Naive thymus-derived CD8-positive, alpha-beta T cell (primary cell): ENCODE measurements at places on chromosomes 12 and 14.
A peak's percentile ranks its signal among the peaks of the same experiment; 100 is the strongest.

DNA sequence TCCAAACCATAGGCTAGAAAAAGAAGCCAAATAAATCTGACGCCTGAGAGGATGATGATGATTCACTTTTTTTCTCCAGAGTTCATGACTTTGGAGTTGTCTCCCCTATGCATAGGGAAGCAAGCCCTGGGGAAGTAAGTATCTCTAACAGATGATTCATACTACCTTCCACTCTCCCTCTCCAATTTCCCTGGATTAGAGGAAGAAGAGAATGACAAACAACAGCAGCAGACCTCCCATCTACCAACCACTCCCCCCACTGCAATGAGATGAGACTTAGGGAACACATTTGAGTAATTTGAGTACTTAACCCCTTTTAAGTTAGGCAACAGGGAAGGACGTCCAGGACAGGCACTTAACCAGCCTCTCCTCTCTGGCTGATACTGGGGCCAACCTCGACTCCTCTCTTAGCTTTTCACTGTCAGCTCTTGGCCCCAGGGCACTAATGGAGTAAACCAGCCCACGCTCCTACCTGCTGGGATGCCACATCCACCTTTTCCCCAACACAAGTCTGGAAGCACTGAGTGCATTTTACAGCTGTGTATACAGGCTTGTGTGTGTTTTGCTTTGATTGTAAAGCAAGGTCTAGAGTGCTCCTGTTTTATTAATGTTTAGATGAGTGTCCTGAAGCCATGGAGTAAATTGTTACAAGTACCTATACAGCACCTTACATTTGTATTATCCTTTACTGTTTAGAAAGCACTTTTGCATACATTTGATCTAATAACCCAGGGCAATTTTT is 180.7 kb downstream of the PHLDA1 start:
- DNase-seq: no peak

- DNase-seq: no peak
Measured at GRCh38 chr14:55514819-55515490, 65.1 kb upstream of the KTN1 start.

- no peak for DNase-seq
Measured at GRCh38 chr12:27971121-27971489, 1.4 kb downstream of the PTHLH start.

- no peak for DNase-seq
Measured at GRCh38 chr14:60356386-60356785, 107.4 kb downstream of the PPM1A start.

- DNase-seq: no peak
Measured at GRCh38 chr12:102069707-102070106, 7.9 kb upstream of the WASHC3 start.

GRCh38 chr12:75634244-75635222 is 123.1 kb upstream of the KRR1 start:
- no peak for DNase-seq

GRCh38 chr12:102638777-102639176 is 158.4 kb upstream of the IGF1 start:
- DNase-seq: no peak

GRCh38 chr14:76218662-76219061 is 66.9 kb downstream of the GPATCH2L start:
- no peak for DNase-seq

- no peak for DNase-seq
Measured at GRCh38 chr14:38951451-38951850, 151.6 kb downstream of the SEC23A start.

- DNase-seq: no peak
Measured at GRCh38 chr12:96810477-96810876, 96.6 kb upstream of the NEDD1 start.

- no peak for DNase-seq
Measured at GRCh38 chr12:84814664-84815245, 97.8 kb downstream of the SLC6A15 start.

- DNase-seq: no peak
Measured at GRCh38 chr12:92008345-92008744, 137.3 kb downstream of the BTG1 start.

DNA sequence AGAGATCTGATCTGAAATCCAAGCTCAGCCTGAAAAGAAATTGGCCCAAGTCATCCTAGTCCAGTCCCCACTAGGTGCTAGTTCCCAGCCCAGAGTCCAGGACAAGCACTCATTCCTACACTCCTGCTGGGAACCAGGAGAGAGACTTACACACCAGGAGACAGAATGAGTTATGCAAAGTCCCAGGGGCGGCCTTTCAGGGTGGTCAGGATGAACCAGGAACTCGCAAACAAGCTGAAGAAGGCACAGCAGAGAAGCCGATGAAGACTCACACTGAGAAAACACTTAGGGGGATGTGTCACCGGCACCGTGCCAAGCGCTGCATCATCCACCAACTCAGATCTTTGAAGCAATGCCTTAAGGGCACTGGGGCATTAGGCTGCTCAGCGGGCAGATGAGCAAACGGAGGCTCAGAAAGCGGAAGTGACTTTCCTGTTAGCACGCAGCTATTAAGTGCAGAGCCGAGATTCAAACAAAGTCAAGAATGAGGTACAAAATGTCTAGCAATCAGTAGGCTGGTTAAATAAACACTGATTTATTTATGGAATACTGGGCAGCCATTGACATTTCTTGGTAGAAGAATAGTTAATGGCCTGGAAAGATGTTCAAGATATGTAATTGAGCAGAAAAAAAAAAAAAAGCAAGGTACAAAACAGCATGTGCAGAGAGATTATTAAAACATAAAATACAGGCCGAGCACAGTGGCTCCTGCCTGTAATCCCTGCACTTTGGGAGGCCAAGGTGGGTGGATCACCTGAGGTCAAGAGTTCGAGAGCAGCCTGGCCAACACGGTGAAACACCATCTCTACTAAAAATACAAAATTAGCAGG is 78.7 kb downstream of the LRRC74A start:
- peak; percentile 81 for DNase-seq

- no peak for DNase-seq
Measured at GRCh38 chr14:58677996-58678395, 40.2 kb downstream of the DACT1 start.

DNA sequence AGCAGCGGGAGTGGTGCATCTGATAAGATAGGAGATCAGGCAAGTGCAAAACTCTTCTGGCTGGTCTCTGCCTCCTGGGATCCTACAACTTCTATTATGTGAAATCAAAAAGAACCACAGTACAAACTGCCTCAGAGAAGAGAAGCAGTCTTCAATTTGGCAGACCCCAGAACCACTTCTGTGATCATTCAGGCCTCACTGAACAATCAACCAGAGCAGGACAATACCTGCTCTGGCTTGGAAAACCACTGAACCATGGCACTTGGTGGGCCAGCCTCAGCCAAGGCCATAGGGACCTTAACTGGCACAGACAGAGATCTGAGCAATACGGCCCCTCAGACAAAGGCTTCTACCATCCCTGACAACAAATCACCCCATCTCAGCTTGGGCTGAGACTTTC is 103.0 kb downstream of the NDUFA12 start:
- DNase-seq: no peak

GRCh38 chr12:54740882-54741281 is 92.7 kb upstream of the DCD start:
- DNase-seq: no peak

DNA sequence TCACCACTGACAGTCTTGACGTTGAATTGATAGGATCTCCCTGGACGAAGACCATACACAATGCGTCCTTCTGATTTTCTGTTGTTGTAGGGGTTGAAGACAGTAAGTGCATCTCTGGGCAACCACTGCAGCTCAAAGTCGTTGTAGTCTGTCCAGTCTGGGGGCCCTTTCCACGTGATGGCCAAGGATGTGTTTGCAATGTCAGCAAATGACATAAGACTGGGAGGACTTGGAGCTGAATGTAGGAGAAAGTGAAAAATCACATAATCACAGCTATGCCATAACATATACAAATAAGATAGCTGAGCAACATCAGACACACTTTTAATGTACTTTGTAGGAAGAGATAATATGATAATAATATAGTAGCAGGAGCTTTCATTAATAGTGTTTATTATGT is 77.8 kb downstream of the PTPRB start:
- no peak for DNase-seq

DNA sequence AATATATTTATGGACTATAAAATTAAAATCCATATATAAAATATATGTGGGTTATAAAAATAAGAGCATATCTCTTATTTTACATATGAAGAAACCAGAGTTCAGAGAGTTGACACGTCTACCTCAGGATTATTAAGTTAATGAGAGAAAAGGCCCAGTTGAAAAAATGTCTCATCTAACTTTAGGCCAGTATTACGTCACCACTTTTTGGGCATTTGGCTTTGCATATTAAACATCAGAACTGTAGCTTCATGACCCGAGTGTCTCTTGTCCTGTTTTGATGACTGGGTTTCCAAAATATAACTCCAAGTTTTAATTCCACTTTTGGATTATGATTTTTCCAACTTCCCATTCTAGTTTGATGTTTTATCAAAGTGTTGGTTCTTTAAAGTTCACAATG is 1026.1 kb downstream of the SLC6A15 start:
- DNase-seq: no peak

GRCh38 chr12:25558586-25558985 is 5.5 kb upstream of the LMNTD1 start:
- DNase-seq: no peak

GRCh38 chr14:100789460-100790417 is 36.2 kb upstream of the MEG3 start:
- DNase-seq: no peak

GRCh38 chr12:56529656-56530055 is 8.0 kb downstream of the RBMS2 start:
- no peak for DNase-seq

DNA sequence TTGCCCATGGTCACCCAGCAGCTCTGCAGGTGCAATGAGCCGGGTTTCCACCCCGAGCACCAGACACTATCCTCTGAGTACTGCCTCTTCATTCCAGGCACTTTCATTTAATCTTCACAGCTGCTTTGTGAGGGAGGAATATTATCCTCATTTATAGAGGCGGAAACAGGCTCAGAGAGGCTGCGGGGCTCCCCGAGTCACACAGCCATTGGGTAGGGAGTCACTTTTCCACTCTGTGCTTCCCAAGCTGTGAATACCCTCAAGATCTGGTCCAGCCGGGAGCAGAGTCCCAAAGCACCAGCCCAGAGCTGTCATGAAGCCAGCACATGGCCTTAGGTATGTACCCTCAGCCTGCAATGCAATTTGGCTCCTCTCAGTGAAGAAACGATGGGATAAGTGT is 51.7 kb upstream of the RIN3 start:
- DNase-seq: no peak

DNA sequence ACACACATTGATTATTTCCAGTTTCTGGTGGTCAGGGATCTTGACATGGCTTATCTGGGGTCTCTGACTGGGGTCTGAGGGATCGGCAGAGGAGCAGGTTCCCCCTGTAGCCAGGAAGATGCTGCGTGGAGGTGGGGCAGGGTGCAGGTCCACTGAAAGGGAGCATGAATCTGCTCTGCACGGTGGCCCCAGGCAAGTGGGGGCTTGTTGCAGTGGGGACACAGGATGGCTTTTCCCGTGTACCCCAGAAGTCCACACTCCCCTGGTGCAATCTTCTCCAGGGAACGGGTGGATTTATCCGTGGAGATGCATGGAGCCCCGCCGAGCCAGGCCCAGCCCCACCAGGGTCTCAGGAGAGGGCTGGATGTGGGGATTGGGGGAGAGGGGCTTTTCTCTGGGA is 210.4 kb upstream of the C14orf180 start:
- DNase-seq: no peak

DNA sequence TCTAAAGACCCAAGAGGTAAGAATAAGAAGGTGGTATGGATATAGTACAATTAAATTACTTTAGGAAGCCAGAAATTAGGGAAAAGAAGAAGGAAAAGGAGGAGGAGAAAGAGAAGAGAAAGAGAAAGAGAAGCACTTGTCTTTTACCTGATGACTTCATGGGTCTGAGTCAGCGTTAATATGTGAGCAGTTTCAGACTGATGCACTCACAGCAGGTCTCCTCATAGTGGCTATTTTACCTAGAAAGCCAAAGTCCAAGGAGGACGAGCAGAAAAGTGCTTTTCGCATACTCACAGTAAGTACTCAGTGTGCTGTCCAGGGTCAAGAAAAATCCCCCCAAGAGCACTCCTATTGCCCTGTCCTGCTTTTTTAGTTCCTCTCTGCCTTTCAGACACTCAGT is 222.1 kb downstream of the C12orf42 start:
- DNase-seq: no peak

DNA sequence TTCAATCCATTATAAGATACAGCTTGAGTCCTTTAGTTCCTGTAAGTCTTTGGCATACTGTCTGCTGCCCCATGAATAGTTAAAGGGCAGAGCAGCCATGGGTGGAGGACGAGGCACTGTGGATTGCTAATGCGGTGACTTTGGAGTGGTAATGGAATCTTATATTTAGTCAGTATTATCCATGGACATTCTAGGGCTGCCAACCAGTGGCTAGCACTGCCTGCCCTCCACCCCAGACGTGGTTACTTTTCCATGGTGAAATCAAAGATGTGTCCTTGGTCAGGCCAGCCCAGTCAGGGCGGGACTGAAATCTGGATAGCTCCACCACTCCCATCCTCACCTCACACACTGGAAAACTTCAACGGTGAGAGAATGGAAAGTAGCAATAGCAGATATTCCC is 2.3 kb downstream of the TTC9 start:
- no peak for DNase-seq

GRCh38 chr14:59360923-59361794 is 104.0 kb downstream of the GPR135 start:
- no peak for DNase-seq
